Stimulated activated CD8-positive, alpha-beta memory T cell treated with anti-CD3 and anti-CD28 coated beads, Interleukin-12 subunit alpha, Interleukin-12 subunit beta, amount 100 ng/mL, for 4 hours (primary cell): ENCODE measurements at places on chromosomes 11 and 22.

- DNase-seq: no peak
These were observed 62.7 kb downstream of the DBX1 start for GRCh38 chr11:20097319-20098221.

- DNase-seq: no peak
These were observed 475 bp upstream of the AIP start for GRCh38 chr11:67482275-67482826.

- DNase-seq: no peak
These were observed 783 bp upstream of the ANKRD54 start for GRCh38 chr22:37844904-37845329.

DNA sequence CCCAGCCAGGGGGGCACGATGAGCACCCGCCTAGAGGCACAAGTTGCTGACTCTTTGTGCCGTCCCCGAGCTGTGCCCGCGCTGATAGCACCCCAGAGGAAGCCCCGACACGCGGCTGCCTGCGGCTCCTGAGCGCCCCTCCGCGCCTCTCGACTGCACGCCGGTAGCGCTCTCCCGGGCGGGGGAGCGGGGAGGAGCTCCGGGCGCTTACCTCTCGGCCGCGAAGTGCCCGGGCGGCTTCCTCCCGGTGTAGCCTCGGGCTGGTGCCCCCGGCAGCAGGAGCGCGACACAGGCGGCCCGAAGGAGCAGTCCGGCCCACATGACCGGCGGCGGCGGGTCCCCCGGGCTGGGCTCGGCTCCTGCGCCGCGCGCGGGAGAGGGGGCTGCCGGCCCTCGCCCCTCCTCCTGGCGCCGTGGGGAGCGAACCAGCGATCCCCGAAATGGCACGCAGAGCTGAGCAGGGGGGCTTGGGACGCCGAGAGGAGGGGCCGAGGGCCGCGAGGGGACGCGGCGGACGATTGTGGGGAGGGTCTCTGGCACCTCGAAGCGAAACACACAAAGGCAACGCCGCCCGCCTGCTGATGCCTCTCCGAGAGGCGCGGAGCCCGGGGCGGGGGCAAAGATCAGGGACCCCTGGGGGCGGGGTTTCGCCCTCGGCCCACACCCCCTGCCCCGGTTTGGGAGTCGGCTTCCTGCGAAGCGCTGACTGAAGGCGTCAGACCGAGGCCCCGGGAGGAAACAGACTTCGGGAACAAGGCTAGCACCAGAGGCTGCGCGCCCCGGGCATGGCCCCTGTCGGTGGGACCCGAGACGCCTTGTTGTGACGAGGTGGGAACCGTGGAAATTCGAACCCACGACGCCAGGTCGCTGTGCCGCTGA, at the start of gene VWCE:
TSS of gene VWCE (minus strand) at position 600 of the 879 bp plus-strand sequence. CDS start at position 321, 279 bp downstream.
- peak; percentile 59 for DNase-seq

GRCh38 chr11:13338019-13338426, 60.4 kb downstream of the BMAL1 start:
- DNase-seq: no peak

DNA sequence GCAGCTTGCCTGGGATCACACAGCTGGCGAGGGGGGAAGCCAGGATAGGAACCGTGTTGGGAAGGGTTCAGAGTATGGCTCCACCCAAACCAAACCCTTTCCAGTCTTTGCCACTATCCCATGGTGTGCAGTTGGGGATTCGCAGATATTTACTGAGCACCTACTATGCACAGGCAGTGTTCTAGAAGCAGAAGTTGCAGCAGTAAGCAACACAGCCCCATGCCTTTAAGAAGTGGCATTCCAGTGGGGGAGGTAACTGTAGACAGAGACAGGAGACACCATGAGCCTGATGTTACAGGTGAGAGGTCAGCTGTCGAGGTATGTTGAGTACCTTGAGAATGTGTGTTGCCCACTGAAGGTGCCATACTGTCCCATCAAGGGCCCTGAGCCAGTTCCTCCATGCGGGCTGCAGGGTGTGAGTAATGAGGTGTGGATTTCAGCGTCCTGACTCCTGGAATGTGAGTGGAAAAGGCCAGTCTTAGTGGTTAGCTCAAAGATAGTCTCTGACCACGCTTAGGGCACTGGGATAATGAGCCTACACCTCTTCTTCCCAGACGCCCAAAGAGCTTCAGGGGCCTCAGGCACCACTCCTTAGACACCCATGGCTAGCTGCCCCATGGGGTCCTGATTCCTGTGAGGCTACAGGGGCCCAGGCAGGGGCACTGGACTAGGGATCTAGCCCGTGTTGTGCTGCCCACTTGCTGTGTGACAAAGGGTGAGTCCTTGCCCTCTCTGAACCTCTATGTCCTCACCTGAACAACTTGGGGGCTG, 71.8 kb upstream of the TP53I11 start:
- no peak for DNase-seq

DNA sequence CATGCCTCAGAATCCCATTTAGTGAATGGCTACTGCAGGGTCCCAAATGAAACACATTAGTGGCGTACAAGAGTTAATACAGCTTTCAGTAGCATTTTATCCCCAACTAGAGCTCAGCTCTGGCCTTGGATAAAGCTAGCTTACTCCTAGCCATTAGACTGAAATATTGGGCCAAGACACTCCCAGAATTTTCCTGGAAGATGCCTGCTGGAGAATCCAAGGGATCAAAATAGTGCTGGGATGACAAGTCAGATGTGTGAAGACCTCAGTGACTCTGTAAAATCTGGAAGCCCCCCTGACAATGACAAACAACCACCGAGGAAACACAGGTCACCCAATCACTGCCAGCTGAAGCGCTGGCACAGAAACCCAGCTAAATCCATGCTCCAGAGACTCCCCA, 303.1 kb upstream of the SORL1-AS1 start:
- no peak for DNase-seq

GRCh38 chr22:27785831-27786230, 15.7 kb downstream of the MN1 start:
- DNase-seq: no peak

DNA sequence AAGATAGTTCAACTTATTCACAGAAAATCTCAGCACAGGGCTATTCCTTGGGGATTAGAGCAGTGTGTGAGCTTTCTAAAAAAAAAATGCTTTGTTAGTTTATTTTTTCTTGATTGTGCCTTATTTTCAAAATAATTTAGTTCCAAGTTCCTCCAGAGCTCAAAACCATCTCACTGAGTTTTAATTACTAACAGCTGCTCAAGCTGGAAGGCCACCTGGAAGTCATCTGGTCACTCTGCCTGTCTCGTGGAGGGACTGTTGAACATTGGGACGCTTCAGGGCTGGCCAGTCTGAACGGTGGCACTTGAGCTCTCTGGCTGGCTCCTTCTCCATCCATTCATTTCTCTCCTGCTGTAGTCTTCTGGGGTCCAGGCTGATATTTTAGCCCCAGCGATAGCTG, 4.0 kb downstream of the OR51E1 start:
- no peak for DNase-seq

DNA sequence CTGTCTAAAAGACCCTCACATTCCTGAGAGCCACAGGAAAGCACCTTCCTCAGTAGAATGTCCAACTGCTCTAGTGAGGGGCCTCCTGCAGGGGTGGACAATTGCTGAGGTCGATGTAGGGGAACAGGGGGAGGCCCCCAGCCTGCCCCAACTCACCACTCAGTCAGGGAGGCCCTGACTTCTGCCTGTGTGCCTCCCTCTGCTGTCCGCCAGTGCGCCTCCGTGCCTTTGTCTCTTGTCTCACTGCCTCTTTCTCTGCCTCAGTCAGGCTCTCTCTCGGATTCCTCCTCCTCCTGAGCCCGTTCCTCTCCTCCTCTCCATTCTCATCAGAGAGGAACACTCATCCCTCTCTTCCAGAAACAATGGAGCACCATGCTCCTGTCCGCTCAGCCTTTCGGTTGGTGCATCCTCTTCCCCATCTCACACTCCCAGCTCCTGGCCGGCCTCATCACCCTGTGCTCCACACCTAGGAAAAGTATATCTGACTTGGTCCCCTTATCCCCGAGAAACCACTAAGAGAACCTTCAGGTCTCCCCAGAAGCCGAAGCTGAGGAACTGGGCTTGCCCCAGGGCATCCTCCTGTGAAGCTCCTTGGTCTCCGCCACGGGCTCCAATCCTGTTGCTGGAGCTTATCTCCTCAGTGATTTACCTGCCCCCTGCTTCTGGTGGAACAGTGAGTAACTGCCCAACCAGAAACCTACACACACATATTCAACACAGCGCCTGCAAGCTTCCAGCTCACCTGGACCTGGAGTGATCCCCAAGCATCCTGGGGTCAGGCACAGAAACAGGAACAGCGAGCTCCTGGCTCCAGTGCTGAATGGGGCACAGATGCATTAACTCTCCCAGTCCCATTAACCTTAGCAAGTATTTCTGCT, 2.3 kb downstream of the B3GAT1 start:
- no peak for DNase-seq

GRCh38 chr11:101759771-101760450, 154.9 kb upstream of the CEP126 start:
- no peak for DNase-seq

DNA sequence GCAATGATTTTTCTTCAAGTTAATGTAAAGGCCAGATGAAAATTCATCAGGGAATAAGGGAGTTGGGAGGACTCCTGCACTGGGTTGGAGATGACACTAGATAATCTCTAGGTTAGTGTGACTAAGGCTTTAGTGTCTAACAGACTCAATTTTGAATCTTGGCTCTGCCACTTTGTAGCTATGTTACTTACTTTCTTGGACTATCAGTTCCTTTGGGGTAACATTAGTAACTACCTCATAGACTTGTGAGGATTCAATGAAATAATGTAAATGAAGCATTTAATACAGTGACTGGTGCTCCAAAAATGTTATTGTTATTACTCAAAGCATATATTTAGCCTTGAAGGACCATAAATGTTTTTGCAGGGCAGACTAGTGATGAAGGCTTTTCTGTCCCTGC, 9.6 kb upstream of the CCDC89 start:
- DNase-seq: no peak

GRCh38 chr11:77058900-77059299, 7.9 kb upstream of the CAPN5 start:
- DNase-seq: no peak

- DNase-seq: no peak
These were observed 118.3 kb downstream of the CD44 start for GRCh38 chr11:35257281-35257680.

- no peak for DNase-seq
These were observed 39.5 kb downstream of the ARFGAP3 start for GRCh38 chr22:42817556-42817955.

DNA sequence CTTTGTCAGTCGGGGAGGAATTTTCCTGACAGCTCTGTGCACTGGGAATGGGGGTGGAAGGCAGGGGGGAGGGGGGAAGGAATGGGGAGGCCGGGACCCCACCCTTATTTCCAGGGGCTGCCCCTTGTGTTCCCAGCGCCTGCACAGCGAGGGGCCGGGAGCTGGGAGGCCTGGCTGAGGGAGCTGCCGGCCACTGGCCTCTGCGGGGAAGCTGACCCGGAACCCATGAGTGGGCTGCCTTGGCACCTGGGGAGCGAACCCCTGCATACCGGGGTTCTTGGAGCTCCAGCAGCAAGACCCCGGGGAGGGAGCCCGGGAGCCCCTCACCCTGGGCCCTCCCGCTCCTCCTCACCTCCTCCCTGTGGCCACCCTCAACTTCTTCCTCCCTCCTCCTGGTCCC, 3.5 kb downstream of the H19 start:
- no peak for DNase-seq

- no peak for DNase-seq
These were observed 188.7 kb downstream of the ETS1 start for GRCh38 chr11:128398517-128399250.

DNA sequence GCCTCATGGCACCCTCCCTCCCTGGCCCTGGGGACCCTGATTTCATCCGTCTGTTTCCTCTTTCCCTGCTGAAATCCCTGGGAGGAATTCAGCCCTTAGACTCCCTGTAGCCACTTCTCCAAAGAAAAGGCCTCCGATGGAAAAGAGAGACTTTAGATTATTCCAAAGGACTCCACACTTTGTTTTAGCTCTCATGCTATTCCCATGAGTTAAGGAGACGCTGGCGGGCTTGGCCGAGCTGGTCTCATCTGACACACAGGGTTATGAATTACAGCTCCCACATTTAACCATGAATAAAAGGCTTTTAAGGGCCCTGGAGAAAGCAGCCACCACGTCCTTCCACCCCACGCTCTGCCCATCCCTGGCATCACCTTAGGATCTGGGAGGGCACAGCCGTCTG, 57.0 kb downstream of the ANO1 start:
- DNase-seq: no peak

GRCh38 chr11:10680956-10681487, 12.5 kb downstream of the IRAG1 start:
- no peak for DNase-seq

DNA sequence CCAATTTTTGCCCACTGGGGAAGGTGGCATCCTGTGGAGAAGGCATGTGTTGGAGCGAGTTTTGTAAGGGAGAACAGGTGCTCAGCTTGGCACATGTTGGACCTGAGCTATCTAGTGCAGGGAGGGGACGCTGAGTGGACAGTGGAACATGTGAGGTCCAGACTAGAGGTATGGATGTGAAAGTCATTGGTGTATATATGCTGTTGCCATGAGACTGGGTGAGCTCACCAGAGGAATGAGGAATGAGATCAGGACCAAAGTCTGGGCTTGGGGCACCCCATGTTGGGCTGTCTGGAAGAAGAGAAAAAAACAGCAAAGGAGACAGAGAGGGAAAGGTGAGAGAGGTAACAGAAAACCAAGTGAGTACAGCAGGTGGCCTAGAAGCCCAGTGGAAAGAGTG, 12.3 kb upstream of the SYT7 start:
- DNase-seq: no peak

GRCh38 chr11:133747409-133747808, 97.9 kb downstream of the SPATA19 start:
- DNase-seq: no peak

DNA sequence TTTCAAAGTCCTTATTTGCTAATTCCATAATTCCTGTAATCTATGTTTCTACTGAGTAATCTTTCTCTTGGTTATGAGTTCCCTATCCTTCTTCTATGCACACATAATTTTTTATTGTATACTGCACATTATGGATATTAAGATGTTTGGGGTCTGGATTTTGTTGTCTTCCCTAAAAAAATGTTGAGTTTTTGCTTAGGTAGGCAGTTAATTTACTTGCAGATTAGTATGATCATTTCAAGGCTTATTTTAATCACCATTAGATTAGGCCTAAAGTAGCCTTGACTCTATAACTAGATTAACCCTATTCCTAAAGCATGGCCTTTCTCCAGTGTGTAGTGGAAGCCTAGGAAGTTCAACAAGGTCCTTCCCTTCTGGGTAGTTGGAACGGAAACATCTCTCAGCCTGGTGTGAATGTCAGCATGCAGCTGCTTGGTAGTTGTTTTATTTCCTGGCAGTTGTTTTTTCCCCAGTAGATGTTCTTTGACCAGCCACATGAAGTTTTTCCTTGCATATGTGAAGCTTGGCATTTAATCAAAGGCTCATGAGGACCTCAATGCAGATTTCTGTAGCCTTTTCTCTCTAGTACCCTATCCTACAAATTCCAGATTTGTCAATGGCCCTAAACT, 419.3 kb upstream of the NARS2 start:
- no peak for DNase-seq
